Stimulated activated CD8-positive, alpha-beta memory T cell treated with anti-CD3 and anti-CD28 coated beads, Interleukin-7, amount 100 ng/mL, for 1 hour (primary cell): ENCODE measurements at places on chromosomes 12 and 14.

DNA sequence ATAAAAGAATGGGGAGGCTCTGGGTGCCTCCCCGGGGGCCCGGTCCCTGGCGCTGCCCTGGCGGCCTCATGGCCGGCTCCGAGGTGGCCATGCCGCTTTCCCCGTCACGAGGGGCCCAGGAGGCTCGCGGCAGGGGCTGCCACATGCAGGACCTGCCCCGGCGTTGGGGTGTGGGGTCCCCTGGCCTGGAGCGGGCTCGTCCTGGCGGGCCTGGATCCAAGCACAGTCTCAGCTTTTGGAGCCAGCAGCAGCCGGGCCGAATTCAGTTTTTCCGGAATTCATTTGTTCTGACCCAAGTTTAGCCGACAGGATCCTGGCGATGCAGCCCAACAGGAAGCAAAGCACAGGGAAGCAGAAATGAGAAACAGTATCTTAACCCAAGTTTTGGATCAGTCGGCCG is 26.4 kb upstream of the AEBP2 start:
- no peak for DNase-seq

- peak; percentile 47 for DNase-seq
Measured at GRCh38 chr14:90235179-90235976, 21.0 kb upstream of the PSMC1 start.

DNA sequence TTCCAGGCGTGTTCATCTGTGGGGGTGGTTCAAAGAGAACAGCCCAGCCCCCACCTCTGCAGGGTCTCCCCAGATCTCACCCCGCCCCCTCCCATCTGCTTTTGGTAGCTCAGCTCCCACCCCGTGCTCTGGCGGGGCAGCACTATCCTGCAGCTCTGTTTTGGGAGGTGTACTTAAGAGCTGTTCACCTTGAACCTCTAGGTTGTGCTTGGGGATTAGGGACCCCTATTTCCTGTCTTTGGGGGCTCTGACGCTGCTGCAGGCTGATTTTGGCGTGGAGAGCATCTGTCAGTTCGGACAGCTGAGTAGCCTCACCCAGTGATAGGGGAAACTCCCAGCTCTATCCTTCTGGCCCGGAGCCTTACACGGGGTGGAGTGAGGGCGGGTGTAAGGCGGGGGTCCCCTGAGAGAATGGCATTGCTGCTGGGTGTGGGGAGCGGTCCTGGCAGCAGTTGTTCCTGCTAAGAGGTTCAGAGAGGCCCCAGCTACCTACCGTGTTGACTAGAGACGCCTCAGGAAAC is 765 bp downstream of the TMEM120B start:
- DNase-seq, result no peak

- DNase-seq, result no peak
Measured at GRCh38 chr12:104651811-104652210, 195.1 kb downstream of the CHST11 start.

GRCh38 chr12:123468786-123469185 is 10.8 kb downstream of the SNRNP35 start:
- DNase-seq, result no peak

DNA sequence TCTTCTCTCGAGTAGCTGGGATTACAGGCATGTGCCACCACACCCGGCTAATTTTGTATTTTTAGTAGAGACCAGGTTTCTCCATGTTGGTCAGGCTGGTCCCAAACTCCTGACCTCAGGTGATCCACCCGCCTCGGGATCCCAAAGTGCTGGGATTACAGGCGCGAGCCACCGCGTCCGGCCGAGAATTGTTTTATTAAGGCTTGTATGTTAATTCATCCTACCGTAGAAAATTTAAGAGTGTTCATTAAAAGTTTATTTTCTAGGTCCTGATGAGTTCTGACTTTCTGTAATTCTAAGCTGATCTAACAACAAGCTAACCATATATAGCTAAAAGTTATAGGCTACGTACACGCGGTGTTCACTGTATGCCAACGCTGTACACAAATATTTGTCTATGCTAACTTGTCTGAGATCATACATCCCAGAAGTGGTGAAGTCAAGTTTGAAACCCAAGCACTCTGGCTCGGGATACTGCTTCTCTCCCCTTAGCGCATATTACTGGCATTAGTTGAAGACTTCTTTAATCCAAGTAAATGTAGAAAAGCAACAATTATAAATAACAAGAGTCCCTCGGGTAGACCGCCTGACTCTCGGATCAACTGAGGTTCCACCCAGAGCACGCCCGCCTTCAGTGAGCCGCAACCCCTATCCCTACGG is 570 bp upstream of the MRPS35 start:
- DNase-seq, result no peak

- DNase-seq, result no peak
Measured at GRCh38 chr14:51620056-51620455, 31.7 kb upstream of the FRMD6 start.

DNA sequence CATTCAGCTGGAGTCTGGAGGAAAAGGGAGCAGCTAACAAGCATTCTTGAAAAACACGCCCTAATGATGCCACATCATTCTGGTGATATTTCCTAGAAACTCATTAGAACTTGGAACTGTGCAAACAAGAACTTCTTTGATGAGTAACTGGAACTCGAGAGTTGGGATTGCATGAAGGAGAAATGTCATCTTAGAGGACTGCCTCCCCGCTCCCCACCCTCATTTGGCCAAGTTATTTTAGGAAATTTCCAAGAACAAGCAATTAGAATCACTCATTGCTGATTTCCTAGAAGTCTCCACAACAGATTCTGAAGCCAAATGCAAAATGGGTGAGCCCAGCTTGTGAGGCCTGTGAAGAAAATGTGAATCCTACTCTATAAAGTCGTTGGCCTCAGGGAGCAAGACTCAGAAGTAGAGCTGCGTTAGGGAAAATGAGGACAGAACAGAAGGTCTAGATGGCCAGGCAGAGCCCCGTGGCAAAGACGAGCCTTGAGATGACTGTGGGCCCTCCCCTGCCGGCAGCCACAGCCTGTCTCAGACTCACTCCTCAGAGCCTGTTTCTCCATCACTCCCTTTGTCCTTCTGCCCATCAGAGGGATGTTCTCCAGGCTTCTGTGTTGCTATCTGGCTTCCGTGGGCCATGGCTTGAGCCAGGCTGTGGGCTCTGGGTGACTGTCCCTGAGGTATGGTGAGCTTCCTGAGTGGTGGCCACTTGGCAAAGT is 38.4 kb downstream of the RTL1 start:
- DNase-seq, result no peak

DNA sequence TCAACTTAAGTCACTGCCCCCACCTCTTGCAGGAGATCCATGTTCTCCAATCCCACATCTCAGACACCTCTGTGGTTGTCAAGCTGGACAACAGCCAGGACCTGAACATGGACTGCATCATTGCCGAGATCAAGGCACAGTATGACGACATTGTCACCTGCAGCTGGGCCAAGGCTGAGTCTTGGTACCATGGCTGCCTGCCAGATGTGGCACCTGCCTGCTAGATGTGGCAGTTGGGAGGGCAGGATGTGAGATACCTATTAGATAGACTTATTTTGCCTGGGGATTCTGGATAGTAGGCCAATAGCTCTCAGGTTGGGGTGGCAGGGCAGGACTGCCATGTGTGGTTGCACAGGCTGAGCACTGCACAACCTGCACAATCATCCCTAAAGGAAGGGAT is 7.9 kb upstream of the KRT86 start:
- no peak for DNase-seq

GRCh38 chr14:51176839-51177238 is 63.2 kb upstream of the TMX1 start:
- no peak for DNase-seq

- DNase-seq, result no peak
Measured at GRCh38 chr14:99803803-99804202, 10.6 kb downstream of the EML1 start.

- no peak for DNase-seq
Measured at GRCh38 chr12:93177208-93178153, 200.2 kb upstream of the NUDT4 start.

- DNase-seq, result no peak
Measured at GRCh38 chr14:90460136-90460535, 63.3 kb downstream of the CALM1 start.

DNA sequence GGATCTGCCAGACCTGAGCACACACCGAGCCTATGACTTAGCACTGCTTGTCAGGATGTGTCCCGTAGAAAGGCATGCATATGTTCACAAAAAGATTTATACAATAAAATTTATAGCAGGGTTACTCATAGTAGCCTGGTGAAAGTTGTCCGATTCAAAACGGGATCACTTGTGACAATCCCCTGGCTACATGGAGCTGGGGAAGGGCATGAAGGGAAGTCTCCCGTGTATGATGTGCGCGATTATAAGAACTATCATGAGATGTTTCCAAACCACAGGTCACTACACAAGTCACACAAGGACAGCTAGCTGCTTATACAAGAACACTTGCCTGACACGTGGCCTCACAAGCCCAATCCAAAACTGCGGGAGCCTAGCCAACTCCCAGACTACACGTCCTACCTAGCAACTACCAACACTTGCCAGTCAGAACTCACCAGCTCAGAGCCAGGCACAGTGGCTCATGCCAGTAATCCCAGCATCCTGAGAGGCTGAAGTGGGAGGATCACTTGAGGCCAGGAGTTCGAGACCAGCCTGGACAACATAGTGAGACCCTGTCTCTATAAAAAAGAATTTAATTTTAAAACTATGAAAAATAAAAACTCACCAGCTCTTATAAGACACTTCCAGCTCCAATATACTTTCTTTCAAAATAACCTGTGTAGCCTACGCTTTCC is 7.5 kb upstream of the CDCA4 start:
- no peak for DNase-seq

- no peak for DNase-seq
Measured at GRCh38 chr12:23534196-23534595, 415.3 kb downstream of the SOX5 start.

- DNase-seq, result no peak
Measured at GRCh38 chr14:91780452-91780851, 48.6 kb upstream of the CATSPERB start.

DNA sequence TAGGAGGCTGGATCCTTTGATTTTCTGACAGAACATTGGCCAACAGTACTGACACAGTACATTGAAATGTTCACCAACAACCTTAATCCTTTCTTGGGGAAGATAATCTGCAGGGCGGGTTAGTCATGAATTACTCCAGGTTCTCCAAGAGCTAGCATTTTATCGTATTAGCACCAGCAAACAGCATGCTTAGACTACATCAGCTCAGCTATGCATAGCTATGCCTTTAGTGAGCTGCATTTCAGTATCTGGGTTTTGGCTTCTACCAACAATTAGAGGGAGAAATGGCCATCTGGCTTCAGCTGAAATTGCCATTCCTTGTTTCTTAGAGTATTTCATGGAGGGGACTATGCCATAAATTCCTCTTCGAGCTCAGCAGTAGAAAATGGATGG is 33.8 kb downstream of the SAMD4A start:
- DNase-seq, result no peak

DNA sequence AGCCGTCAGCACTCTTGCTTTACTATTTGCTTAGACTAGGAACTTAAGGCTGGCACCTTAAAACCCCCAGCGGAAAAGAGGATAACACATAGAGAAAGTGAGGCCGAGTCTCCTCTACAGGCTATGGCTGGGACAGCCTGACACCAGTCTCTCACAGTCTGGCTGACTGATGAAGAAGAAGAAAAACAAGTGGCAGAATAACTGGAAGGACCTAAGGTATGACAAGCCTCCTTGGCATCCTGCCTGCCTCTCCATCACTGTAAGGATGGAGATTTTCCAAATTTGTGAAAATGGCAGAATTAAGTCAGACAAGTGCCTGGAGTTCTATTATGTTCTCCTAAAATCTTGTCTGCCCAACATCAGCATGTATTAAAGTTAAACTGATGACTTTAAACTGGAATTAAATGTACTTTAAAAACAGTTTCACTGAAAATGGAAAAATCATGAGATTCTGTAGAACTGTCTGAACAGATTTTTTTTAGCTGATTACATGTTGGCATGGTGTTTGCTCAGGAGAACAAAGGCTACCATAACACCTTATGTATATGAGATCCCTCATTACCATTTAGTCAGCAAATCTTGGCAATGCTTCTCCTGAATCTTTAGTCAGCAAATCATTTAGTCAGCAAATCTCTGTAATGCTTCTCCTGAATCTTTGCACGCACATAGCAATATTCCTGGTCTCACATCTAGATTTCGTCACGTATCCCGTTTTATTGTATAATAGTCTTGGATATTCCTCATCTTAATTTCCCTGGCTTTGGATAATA is 140.3 kb upstream of the AEBP2 start:
- DNase-seq, result no peak

GRCh38 chr12:69334158-69334557 is 14.0 kb upstream of the LYZ start:
- no peak for DNase-seq

GRCh38 chr12:97650242-97650641 is 187.6 kb downstream of the RMST start:
- no peak for DNase-seq

GRCh38 chr12:108589028-108589839 is 8.7 kb downstream of the TMEM119 start:
- no peak for DNase-seq

- no peak for DNase-seq
Measured at GRCh38 chr12:13220838-13221237, 24.3 kb downstream of the EMP1 start.

DNA sequence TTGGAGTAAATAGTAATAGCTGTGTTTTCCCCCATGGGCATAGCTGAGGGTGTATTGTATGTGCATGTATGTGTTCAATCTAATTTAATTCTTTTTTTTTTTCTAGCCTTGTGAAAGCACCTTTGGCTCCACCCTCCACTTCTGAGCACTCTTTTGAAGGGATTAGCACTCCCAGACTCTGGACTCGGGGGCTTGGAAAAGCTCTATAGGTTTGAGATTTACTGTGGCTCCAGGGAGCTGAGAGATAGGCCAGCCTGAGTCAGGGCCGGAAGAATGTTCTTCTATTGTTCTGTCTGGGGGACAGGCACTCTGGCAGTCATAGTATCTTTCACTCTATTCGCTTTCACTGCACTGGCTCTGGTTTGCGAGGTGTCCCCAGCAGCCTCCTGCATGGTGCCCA is 540.0 kb upstream of the TBX3 start:
- DNase-seq, result no peak

DNA sequence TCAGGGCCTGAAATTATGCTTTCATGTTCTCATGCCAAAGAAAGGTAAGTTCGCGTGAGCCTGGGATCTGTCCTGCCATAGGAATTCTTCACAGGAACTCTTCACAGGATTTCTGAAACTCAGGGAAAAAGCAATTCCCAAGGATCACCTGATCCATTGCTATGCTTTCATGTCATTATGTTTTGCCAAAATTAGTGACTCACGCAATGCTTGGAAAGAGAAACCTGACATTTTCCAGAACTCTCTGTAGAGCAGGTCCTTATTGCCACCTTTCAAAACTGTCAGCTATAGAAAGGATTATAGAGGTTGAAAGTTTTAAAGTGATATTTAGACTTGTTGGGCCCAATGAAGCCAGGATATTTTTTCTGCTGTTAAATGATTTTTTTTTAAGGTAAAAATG is 6.3 kb upstream of the KCNJ8 start:
- no peak for DNase-seq

DNA sequence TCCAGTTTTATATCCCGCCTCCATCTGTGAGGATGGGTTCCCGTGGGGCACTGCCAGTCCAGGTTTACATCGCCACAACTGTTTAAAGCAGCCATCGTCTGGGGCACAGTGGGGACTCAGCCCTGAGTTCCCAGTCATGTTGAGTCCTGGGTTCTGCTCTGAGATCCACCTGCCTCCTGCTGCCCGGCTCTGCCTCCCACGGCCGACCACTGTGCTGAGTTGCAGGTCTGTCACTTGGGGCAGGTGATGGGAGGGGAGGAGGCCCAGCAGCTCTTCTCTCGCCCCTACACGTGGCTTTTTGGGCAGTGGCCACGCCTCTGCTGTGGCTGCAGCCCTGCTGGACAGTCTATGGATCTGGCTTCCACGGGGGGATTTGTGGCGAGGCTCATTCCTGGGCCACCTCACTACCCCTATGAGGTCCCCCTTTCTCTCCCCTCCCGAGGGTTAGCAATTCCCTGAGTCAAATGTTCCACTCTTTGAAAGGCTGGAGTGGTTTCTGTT is 143.0 kb downstream of the ADGRD1 start:
- DNase-seq, result no peak
